ENCODE measurements at places on chromosomes 16 and 17.

DNA sequence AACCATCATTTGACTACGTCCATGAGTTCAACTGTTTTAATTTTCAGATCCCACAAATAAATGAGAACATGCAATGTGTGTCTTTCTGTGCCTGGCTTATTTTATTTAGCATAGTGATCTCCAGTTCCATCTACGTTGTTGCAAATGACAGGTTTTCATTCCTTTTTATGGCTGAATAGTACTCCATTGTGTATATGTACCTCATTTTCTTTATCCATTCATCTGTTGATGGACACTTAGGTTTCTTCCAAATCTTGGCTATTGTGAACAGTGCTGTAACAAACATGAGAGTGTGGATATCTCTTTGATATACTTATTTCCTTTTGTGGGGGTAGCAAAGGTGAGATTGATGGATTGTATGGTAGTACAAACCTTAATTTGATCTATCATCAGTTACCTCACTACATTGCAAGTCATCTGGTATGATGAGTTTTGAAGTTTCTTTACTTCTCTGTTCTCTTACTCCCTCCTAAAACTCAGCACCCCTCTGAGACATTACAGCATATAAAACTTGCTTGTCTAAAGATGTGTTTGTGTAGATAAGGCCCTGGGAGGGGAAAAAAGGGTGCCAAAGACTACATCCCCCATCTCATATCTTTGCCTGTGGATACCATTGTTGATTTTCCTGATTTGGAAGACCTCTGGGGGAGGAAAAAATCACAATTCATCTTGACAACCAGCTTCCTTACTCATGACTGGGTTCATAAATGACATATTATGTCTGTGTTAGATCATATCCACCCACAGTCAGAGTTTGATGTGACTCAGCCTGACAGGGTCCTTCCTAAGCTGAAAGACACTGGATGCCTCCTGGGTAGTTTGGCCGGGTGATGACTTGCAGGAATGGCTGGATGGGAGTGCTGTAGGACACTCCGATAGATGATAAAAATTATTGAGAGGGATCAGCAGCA is 47.6 kb downstream of the ABCA9 start:
- DNase-seq: no peak

GRCh38 chr17:73901661-73902415 is 257.6 kb upstream of the SDK2 start:
- no peak for DNase-seq

DNA sequence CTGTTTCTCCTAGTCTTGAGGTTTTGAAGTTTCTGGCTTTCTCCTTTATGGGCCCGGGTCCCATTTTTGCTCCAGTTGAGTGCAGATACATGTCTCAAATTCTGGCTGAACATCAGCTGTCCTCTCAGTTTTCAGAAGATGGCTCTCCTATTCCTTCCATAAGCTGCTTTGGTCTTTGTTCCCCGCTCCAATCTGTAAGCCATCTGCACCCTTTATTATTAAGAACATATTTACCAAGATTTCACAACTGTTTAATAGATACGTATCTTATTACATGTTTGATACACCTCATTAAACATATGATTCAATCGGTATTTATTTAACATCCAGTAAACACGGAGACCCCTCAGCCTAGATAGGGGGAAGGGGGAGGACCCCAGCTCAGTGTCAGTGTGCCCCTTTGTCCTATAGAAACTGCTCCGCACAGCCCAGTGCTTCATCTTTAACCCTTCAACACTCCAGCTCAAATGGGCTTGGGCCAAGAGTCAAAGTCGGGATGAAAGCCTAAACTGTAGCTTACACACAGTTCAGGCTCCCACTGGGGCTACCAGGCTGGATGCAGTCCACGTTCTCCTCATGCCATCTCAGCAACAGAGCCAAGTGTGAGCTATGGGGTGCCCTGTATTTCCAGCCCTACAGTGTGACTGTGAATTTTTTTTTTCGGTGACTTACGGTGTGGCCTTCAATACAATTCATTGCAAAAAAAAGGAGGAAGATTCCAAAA is 166.0 kb upstream of the ZFHX3 start:
- no peak for DNase-seq

DNA sequence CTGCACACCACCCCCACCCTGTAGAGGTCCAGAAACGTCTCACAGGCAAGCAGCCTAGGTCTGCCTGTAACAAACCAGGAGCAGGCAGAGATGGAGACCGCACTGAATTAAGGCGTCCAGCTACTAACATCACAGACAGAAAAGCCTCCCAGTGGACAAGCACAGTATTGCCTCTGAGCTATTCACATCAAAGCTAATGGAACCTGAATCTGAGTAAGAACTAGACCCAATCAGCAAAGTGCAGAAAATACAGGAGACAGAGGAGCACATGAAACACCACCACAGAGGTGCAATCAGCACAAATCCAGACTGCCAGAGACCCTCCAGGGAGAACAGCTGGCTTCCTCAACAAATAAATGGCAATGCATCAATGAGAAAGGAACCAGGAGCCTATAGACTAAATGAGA is 22.2 kb upstream of the PEMT start:
- no peak for DNase-seq

DNA sequence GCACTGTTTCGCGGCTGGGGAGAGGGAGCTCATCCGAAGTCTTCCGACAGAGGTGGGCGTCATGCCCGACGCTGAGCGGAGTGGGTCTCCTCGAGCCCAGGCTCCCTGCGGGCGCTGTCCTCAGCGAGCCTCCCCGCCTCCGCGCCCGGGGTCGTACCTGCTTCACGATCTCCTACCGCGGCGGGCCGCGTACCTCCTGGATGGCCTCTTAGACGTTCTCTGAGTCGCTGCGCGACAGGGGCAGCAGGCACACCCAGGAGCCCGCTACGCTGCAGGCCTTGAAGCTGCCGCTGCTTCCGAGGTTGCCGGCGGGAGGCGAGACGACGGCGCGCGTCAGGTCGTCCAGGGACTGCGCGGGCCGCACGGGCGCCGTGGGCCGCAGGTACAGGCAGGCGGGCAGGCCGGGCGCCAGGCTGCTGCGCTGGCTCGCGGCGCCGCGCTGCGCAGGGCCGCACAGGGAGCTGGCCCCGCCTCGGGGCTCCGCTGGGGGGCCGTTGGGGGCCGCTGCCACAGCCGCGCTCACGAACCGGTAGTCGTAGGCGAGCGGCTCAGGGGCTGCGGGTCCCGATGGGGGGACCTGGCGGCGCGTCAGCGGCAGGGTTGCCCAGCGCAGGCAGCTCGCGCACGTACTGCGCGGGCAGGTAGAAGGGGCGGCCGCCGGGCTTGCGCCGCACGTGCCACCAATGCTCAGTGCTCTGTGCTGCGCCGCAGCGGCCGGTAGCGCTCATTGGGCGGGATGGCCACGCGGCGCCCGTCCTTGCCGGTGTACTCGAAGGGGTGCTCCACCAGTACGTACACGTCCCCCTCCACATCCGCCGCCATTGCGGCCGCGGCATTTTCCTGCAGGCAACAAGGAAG is 116.4 kb upstream of the SMURF2 start:
- DNase-seq: no peak

GRCh38 chr17:73071066-73071999 is 21.2 kb downstream of the SLC39A11 start:
- no peak for DNase-seq

GRCh38 chr17:58665946-58666857 is 25.6 kb downstream of the TEX14 start:
- no peak for DNase-seq

DNA sequence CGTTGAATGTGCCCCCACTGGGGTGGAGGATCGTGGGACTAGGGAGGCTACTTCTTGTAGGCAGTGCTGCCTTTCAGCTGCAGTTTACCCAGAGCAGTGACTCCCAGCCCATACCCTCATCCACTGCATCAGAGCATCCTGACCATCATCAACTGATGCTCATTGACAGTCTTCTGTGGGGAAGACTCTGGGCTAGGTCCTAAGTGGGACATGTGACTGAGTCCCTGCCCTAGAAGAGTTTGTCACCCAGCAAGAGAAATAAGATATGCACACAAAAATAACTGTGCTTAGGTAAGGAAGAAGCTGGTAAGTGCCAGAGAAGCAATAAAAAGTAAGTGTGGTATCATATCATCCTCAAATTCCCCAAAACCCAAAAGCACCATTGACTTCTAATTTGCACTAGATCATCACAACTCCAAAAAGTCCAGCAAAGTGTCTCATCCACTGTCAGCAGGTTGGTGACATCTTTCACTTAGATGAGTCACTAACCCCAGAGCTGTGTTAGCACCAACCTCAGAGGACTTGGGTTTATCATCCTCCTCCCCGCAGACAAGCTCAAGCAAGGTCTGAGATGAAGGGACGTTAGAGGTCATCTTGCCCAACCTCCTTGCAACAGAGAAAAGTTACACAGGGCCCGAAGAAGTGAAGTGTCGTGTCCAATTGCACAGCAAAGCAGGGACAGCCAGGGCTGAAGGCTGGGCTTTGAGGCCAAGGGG is 99.0 kb downstream of the CCDC182 start:
- DNase-seq: no peak

- no peak for DNase-seq
These were observed 24.6 kb downstream of the RPH3AL start for GRCh38 chr17:327971-328370.

GRCh38 chr17:78771758-78772382 is 10.2 kb downstream of the CYTH1 start:
- DNase-seq: no peak

DNA sequence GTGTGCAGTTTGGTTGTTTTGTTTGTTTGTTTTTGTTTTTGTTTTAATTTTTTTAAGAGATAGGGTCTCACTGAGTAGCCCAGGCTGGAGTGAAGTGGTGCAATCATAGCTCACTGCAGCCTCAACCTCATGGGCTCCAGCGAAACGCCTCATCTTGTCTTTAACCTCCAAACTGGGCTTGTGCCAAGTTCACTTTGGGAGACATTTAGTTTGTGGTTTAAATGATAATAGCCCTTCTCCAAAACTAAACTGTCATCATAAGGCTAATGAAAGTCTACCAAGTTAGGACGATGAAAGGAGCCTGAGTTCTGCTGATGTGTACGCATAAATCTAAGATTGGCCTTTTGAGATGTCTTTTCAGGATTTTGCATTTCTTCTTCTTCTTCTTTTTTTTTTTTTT is 6.5 kb upstream of the CARD14 start:
- DNase-seq: no peak

- no peak for DNase-seq
These were observed 164.3 kb downstream of the PARN start for GRCh38 chr16:14465799-14466198.

DNA sequence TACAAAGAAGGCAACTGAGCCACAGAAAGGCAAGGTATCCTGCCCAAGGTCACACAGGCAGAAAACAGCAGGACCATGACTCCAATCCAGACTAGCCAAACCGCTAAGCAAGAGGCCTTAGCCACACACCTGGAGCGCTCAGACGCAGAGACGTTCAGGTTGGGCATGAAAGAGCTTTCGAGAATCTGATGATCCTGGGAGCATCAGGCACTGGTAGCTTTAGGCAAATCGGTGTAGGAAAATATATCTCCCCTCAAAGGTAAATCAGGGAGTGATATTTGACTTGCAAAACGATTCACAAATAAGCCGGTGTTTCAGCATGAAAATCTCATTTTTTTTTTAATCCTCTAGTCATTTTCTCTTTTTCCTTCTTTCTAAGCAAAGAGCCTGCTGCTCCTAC is 279.0 kb downstream of the MRTFB start:
- DNase-seq: no peak

DNA sequence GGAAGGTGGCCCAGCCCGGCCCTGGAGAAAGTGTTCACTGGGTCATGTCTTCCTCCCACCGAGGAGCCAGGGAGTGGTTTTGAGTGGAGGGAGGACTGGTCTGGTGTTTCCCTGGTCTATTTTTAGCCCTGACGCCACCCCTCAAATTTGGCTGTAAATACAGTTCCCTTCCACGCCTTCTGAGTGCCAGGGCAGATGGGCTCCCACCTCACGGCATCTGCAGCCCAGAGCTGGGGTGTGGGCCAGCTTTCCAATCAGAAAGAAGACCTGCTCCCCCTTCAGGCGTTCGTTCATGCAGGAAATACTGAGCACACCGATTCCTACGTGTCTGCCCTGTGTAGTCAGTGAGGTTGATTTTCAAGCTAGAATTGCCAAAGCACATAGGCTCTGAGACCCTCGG is 53.7 kb downstream of the SNX20 start:
- no peak for DNase-seq

- no peak for DNase-seq
These were observed 238.7 kb upstream of the TOX3 start for GRCh38 chr16:52785653-52786052.

- no peak for DNase-seq
These were observed 8.1 kb upstream of the HS3ST6 start for GRCh38 chr16:1926271-1926670.

DNA sequence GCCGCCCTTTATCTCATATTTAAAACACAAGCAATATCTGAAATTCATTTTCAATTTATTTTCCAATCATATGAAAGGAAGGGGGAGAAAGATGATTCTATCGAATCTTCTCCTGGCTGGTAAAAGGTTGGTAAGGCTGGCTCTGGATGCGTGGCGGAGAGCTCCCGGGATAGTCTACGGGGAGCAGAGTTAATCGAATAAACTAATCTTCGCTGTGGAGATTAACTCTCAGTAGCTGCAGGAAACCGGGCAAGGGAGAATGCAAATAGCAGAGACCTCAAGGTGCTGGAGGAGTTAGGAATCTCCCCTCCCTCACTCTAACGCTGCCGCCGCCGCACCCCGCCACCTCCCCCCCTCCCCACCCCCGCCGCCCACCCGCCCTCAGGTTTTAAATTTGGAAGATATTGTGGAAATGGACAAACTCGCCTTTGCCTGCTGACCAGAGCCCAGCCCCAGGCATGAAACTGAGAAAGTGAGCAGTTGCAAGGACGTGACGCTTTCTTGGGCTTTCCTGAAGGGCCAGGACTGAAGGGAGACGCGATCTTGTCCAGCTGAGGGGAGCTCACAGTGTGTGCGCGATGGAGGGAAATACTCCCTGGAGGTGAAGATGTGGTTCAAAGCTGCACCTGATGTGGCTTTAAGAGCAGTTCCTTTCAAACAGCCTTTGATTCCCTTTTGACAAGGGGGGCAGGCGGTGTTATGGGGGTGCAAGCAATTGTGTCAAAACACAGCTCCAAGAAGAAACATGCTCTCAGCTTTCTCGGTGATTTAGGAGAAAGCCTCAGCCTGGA is 308.2 kb upstream of the IRX3 start:
- DNase-seq: no peak

- no peak for DNase-seq
These were observed at the start of gene CCL23 for GRCh38 chr17:36017799-36018198. Gene CCL23 (minus strand): TSS chr17:36017972. CDS start chr17:36017897, 75 bp downstream.
